ENCODE measurements at places on chromosomes 13 and 19.

GRCh38 chr19:11594084-11594483 lies 3.2 kb upstream of the ZNF627 start:
- DNase-seq = no peak

DNA sequence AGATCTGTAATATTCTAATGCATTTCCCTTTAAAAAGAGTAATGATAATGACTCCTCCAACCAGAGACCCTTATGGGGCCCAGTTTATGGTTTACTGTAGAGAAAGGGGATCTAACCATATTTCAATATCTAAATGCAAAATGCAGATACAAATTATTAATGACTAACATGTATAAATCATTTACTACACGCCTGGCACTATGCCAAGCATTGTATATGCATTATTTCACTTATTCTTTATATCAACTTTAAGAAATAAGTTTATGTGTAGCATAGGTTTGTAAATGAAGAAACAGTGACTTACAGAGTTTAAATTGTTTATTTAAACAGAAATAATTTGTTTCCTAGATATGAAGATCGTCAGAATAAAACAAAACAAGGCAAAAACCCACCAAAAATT lies 86.2 kb upstream of the SCEL start:
- DNase-seq = no peak

GRCh38 chr13:113258321-113259054 lies 38.6 kb upstream of the LAMP1 start:
- no peak for DNase-seq

DNA sequence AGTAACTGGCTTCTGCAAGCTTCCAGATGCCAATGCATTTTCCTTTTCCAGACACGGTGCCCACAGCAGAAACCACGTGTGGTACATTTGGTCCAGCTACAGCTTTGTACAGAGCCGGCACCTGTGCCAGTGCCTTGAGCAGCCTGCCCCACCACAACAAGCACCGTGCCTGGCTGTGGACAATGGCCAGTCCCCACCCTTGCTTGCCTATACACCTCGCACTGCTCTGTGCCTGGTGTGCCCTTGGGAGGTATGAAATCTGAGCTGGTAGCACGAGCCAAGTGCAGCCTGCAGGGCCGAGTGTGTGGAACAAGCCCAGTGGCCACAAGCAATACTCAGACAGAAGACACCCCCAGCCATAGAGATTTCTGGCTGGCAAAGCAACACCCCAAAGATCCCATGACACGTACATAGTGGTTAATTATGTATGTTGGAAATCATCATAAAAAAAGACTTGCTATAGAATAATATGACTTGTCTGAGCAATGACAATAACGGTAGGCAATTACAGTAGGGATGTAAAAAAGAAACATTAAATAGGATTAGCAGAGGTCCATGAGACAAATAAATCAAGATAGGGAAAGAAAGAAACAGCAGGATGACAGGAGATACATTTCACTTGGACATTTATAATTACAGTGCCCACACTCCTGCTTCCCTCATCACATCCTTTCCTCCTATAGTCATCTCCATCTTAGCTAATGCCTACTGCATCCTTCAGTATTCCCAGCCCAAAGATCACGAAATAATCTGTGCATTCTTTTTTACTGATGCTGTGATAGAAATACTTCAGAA lies 1399.5 kb downstream of the PCDH9 start:
- DNase-seq = no peak

DNA sequence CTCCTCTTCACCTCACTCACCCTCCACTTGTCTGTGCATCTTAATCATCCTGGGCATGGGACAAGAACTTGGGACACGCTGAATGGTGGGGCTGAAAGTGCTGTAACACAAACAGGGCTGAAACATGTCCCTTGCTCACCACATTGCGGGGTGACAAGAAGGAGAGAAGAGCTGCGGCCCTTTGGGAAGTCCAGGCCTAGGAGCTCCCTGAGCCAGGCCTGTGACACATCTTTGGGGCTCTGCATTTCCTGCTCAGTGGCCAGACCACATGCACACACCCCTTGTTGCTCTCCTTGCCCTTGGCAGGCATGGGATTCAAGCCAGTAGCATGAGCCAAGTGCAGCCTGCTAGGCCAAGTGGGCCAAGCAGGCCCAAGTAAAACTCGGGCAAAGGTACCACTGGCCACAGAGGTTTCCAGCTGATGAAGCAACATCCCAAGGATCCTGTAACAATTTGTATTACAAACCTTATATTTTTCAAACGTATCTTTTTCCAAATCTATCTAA lies 1384.3 kb upstream of the PCDH20 start:
- no peak for DNase-seq

GRCh38 chr13:95505986-95506385 lies 46.5 kb upstream of the CLDN10 start:
- no peak for DNase-seq

DNA sequence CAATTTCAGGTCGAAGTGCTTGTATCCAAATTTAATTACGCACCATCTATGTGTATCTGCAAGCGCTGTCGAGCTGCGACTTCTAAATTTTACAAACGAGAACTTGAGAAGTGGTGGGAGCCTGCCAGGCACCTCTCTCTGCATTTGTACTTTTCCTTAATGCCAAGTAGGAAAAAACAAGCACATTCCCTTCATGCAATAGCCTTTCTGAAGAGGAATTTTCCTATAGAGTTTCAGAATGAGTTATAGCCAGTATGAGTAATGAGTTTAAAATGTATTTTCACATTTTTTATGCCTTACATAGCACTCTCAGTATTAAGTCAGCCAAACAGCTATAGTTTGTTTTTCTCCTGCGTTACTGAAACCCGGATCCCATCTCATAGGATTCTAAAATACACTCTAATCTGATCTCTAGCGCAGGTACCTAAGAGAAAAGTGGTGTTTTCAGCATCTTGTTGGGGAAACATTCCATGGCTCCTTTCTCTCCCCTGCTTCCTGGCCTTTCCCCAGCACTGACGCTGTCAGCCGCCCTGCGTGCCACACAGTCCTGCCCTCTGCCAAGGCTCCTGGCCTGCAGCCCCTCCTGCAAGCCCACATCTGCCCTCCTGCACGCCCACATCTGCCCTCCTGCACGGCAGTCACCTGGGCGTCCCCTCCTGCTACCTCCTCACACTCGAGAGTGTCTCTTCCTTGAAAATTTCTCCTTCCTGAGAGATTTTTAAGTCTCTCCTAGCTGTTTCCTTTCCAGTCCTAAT lies 526.9 kb downstream of the MYO16 start:
- DNase-seq = no peak

DNA sequence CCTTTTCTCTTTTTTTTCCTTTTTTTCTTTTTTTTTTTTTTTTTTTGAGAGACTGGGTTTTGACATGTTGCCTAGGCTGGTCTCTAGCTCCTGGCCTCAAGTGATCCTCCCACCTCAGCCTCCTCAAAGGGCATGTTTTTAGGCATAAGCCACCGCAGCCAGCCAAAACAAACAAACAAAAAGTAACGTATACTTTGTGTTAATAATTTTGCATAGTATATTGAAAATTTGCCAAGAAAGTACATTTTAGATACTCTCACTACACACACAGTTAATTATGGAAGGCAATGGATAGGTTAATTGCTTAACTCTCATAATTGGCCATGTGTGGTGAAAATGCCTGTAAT lies 1.6 kb upstream of the RAB11B start:
- DNase-seq = no peak

DNA sequence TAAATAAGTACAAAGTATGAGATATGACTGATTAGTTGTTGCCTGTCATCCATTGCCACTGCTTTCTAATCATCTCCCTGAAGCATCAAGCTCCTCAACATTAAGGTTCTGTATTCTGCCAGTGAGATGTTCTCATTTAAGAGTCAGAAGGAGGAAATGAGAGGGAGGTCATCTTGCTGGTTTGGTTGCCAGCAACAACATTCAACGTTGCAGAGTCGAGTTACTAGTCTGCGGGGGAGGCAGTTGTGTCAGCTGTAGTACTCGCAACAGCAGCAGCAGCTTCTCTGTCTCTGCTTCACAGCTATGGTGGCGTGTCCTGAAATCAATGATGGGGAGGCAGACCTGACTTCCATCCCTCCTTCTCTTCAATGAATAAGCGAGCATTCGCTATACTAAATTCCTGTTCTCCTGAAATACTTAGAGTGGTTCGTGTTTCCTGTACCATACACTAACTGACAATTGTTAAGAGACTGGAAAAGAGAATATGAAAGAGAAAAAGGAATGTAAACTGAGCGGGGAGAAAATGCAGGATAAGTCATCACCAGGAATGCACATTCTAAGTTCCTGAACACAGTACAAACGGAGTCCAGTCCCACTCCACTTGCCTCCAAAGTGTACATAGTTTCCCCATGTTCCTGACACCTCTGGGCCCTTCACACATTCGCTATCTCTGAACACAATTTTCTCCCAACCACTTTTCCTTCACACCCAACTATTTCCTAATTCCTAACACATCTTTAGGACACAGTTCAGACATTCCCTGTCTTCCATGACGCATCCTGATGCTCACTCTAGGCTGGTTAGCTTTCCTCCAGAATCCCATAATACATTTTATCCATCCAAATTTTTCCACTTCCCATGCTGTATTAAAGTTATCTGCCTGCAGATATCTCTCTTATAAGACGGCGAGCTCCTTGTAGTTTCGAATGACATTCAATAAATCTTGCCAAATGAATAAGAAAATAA lies 263.0 kb downstream of the KLF12 start:
- no peak for DNase-seq

DNA sequence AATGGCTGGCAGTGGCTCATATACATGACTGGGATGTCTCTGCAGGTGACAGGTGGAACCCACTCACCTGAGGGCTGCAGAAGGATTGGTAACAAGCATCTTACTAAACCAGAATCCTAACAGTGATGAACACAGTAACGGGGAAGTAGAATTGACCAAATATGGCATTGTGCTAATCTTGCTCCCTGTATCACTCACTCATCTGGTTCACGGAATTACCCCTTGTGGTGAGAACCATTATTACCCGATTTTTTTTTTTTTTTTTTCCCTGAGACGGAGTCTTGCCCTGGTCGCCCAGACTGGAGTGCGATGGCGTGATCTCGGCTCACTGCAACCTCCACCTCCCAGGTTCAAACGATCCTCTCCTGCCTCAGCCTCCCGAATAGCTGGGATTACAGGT lies 69.5 kb downstream of the PTPRS start:
- no peak for DNase-seq

GRCh38 chr13:84646957-84647356 lies 764.7 kb upstream of the SLITRK1 start:
- no peak for DNase-seq

DNA sequence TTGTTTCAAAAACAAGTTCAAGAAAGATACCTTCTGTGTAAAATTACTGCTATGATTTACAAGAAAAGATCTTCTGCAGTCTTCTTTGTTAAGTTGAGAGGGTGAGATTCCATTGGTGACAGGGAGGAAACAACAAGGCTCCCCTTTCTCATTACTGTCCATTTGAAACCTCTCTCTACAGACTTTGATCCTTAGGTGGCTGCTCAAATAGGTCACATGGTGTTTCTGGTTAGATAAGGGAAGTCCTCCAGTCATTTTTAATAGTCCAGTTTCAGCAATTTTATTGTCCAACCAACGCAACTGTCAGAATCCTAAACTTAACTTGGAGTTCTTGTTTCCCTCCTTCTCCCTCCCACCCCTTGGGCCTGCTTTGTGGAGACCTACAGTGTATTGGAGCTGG lies 390.4 kb downstream of the EFNB2 start:
- no peak for DNase-seq

DNA sequence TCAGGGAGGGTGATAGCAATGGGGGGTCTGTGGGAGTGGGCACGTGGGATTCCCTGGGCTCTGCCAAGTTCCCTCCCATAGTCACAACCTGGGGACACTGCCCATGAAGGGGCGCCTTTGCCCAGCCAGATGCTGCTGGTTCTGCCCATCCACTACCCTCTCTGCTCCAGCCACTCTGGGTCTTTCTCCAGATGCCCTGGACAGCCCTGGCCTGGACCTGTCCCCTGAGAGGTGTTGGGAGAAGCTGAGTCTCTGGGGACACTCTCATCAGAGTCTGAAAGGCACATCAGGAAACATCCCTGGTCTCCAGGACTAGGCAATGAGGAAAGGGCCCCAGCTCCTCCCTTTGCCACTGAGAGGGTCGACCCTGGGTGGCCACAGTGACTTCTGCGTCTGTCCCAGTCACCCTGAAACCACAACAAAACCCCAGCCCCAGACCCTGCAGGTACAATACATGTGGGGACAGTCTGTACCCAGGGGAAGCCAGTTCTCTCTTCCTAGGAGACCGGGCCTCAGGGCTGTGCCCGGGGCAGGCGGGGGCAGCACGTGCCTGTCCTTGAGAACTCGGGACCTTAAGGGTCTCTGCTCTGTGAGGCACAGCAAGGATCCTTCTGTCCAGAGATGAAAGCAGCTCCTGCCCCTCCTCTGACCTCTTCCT lies 9.3 kb upstream of the CEACAM7 start:
- no peak for DNase-seq

DNA sequence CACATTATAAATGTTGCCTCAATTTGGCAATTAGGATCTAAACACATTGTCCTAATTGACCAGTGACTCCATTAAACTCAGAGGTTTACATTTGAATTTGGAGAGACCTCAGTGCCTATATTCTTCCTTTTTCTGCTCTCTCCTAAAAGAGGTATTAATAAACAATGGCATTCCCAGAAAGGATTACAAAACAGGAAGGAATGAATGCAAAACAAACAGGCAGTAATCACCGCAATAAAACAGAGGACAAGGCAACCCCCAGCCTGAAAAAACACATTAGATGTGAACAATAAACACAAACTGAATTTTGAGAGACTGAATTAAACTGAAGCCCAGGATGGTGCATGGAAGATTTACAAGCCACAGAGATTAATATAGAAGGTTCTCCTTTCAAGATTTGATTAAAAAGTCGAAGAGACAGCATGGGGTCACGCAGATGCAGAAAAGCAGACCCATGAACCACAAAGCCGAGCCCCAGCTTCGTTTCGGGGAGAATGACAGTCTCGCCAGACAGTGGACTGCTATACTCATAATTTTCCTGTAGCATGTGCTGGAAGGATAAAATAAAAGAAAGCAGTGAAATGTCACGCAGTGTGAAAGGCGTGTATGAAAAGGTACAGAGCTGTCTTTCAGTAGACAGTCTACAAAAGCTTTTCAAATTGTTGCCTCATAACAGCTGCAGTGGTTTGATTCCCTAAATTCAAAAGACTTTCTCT lies 503.0 kb downstream of the LIG4 start:
- DNase-seq = no peak

DNA sequence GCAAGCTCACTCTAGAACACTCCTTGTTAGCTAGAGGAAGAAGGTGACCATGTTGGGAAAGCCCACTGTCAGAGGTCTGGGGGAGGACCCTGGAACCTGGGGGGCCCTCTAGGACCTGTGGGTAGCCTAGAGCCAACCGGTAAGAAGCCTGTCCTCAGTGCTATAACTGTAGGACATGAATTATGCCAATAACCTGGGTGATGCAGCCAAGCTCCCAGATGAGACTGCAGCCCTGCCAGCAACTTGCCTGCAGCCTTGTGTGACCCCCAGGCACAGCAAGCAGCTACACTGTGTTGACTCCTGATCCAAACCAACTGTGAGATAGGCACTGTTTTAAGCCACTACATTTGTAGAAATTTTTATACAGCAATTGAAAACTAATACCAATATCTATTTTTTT lies 122.3 kb downstream of the MIPEP start:
- no peak for DNase-seq

Data from activated CD4-positive, alpha-beta T cell treated with anti-CD3 and anti-CD28 coated beads, Interleukin-2, amount 50 U/mL, for 16 hours (primary cell).